ENCODE measurements at places on chromosomes 4 and X.

GRCh38 chr4:54904953-54905352 is 220.4 kb downstream of the KDR start:
- no peak for DNase-seq

DNA sequence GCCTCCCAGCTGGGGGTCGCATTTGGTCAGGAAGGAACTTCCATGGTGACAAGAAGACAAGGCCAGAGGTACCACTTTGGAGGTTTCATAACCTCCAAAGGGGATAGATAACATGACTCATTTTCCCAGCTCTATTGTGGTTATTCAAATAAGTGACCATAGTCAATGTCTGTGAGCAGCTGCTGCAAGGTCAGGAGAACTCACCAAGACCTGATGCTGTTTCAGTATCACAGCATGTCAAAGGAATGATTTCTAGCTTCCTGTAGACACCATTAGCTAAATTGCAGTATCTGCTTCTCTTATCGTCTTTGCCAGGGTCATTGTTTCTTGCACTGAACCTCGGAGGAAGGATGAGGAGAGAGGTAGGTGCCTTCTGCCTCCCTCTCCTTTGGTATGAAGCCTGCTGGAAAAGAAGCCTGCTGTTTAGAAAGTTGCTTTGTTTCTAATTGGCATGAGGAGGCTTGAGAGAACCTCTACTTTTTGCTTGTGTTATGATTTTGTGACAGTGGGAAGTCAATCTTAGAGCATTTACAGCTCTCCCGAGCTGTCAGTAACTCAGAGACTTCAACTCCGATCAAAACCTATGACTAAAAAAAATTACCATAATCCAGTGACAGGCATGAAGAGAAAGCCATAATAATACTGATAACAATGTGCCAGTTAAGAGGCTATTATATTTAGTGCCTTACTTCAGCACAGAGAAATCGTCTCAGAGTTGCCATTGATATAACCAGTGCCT is 38.0 kb upstream of the GATB start:
- no peak for DNase-seq

- no peak for DNase-seq
Observed at GRCh38 chrX:132648895-132649294, 160.1 kb upstream of the MBNL3 start.

GRCh38 chrX:109533005-109533404 is 3.6 kb upstream of the NXT2 start:
- DNase-seq, result no peak

GRCh38 chr4:169234137-169234855 is 36.5 kb downstream of the SH3RF1 start:
- DNase-seq, result no peak

DNA sequence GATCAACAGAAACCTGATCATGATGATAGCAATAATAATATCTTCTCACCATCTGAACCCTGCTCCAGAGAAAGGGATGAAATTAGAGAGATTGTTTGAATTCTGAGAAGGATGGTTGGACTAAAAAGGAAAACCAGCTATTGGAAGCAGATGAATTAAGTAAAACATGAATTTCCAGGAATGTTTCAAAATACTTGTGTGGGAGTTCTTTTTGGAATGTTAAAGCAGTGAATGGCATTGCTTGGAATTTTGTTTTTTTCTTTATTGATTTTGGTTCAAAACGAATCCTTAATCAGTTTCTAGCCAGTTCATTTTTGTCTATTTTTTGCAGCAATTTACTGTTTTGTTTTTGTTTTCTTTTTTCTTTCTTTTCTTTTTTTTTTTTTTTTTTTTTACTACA is 150.3 kb downstream of the NHS start:
- no peak for DNase-seq

GRCh38 chr4:59987289-59987688 is 1212.8 kb upstream of the ADGRL3 start:
- DNase-seq, result no peak

DNA sequence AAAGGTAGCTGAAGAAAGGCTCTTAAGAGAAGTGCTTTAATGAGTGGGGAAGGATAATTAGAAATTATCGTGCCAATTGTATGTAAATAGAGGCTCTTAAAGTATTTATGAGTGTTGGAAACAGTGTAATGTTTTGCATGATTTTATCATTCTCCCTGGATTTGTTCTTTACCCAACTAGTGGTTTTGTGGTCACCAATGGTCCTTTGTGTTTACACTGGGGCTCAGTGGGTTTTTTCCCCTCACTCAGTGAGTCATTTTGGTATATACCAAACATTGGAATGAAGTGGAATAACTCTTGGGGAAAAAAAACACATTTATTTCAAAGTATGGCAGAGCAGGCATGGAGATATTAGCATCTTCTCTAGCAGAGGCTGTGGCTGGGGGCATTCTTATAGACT is 20.8 kb upstream of the LGI2 start:
- DNase-seq, result no peak

- DNase-seq, result no peak
Observed at GRCh38 chr4:115353370-115353769, 239.9 kb upstream of the NDST4 start.

DNA sequence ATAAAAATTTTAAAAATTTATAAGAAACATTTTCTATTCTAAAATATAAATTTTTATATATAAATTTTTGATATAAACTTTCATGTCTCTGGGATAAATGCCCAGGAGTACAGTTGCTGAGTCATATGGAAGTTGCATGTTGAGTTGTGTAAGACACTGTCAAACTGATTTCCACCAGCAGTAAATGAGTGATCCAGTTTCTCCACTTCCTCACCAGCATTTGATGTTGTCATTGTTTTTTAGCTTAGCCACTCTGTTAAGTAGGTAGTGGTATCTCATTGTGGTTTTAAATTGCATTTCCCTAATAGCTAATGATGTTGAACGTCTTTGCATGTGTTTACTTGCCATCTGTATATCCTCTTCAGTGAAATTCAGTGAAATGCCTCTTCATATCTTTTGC is 66.5 kb downstream of the MAMLD1 start:
- DNase-seq, result no peak

DNA sequence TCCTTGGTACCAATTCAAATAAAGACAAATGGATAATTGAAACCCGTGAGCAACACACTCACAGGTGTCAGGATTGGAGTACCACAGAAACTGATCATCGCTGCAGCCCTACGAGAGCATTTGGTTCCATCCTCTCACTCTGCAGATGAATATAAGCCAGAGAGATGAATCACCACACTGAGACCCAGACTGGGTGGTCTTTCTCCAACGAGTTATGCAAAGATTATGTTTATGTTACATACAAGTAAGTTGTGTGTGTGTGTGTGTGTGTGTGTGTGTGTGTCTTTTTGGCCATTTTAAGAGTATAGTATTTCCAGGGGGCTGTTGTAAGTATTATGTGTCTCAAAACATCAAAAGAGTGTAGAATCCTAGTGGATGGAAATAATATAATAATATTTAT is 329.5 kb upstream of the ZFP42 start:
- no peak for DNase-seq

All from Ammon's horn (tissue), 1 donor.